ENCODE measurements at places on chromosomes 3 and 15.

DNA sequence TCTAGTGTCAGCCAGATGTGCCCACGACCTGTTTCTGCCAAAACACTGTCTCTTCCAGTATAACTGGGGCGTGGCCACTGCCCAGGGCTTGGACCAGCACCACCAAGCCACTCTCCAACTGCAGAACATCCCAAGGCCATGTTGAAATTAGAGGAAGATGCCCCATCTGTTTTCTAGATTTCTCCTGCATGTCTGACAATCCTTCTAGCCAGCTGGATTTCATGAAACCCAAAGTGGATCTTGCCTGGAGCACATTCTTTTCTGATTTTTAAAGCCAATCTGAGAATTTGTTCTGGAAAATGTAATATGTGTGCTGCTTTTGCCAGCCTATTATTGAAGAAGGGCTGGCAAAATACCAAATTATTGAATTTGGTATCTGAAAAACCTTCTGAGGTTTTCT is 182.5 kb downstream of the SLCO3A1 start:
- DNase-seq, result no peak

DNA sequence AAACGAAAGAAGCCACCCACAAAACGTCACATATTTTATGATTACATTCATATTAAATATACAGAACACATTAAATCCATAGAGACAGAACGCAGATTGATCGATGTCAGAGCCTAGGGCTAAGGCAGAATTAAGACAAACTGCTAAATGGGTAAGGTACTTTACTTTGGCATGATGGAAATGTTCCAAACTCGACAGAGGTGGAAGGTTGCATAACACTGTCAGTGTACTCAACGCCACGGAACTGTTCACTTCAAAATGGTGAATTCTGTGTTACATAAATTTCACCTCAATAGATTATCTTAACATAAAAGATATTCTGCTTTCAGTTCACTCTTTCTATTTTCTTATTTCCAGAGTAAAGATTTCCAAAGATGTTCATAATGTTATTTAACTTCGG is 158.4 kb downstream of the TBC1D5 start:
- no peak for DNase-seq

DNA sequence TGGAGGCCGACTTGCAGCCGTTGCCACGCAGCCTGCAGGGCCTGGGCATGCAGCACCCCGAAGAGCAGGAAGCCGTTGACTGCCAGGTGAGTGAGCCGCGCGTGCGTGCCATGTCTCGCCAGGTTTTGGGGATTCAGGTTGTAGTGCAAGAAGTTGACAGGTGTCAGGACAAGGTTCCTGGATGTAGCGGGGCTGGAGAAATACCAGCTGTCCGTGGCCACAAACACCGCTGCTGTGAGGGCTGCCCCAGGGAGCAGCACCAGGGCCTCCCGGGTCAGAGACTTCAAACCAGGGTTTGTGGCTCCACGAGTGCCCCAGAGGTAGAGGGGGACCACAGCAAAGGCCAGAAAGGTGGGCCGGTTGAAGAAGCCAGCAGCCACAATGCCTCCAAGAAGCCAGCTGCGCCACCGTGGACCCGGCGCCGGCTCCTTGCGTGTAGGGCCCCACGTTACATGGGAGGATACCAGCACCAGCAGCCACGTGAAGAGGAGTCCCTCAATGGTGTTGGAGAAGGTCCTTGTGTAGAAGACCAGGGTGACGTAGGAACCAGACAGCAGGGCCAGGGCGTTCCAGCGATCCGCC is 5.6 kb upstream of the NCBP2 start:
- no peak for DNase-seq

GRCh38 chr3:112751564-112752512 is 94.8 kb downstream of the CD200R1L start:
- DNase-seq, result no peak

DNA sequence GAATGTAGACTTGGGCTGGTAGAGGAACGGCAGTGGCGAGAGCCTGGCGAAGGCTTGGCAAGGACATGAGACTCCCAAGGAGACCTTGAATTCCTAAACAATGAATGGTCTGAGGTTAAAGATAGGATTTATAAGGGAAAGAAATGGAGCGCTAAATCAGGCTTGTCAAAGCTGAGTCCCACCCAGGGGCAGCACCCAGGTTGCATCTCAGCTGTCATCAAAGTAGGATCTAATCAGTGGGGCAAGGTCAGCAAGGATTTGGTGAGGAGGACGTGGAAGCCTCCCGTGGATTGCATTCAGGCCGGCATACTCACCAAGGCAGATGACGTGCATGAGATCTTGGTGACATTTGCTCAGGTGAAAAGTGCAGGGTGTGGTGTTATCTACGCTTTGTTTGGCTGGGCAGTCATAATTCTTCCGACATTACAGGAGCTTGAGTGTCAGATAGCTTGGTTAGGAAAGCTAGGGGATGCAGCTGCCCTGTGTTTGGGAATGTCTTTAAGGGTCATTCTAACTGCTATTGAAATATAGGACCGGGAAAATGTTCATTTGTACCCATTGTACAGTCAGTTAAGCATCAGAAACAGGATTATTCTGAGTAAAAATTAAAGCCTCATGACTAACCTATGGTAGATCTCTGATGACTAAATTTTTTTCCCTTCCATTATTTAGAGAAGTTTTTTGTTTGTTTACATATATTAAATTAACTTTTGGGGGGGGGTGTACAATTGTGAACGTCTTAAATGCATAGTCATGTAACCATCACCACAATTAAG is 99.4 kb upstream of the TSC22D2 start:
- no peak for DNase-seq

DNA sequence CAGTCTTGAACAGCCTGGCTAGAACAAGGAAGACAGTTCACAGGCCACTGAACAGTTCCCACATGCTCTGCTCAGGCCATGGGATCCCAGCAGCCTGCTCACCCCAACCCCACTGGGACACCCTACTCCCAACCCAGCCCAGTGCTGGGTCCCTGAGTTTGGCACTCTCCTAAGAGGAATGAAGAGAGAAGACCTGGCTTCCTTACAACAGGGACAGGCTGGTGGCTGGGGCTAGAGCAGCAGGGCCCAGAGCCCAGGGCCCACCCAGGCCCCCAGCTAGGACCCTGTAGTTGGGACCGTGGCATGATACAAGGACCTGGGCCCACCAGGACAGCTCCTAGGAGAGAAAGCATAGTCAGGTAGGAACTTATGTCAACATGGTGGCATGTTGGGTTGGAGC is 43.4 kb downstream of the SEMA3G start:
- no peak for DNase-seq

- DNase-seq, result no peak
These were observed 215.5 kb downstream of the NR1D2 start for GRCh38 chr3:24160424-24161095.

DNA sequence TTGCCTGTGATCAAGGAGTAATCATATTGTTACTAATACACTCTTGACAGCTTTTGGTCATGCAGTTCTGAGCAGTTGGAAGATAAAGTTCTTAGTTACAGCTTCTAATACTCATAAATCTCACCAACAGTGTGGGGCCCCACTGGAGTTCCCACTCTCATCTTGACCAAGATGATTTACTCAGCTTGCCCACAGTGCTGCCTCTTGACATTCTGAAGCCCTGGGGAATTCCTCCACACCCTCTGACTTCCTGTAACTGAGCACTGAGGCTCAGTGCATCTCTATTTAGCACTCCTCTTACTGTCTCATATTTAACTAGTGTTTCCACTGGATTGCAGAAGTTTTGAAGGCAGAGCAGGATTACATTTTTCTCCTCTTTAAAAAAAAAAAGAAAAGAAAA is 1.9 kb upstream of the ARL6IP5 start:
- peak; percentile 67 for DNase-seq

- no peak for DNase-seq
These were observed 30.3 kb downstream of the HCLS1 start for GRCh38 chr3:121630355-121630754.

- no peak for DNase-seq
These were observed 23.3 kb downstream of the ANAPC13 start for GRCh38 chr3:134462331-134462941.

DNA sequence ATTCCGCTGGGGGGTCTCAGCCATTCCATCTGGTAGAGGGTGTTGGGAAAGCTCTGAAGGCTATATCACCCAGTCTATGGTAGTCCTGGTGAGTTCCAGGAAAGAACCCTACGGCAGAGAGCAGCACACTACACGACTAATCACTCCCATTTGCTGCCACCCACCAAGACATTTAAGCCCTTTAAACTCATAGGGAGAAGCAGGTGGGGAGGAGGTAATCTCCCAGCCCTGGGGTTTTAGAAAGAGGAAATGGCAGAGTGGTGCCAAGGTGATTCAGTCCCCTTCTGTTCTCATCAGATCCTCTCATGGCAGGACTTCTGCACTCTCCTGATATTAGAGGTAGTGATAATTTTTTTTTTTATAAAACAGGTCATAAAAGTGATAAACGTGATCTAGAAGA is 10.6 kb upstream of the VWA5B2 start:
- no peak for DNase-seq

DNA sequence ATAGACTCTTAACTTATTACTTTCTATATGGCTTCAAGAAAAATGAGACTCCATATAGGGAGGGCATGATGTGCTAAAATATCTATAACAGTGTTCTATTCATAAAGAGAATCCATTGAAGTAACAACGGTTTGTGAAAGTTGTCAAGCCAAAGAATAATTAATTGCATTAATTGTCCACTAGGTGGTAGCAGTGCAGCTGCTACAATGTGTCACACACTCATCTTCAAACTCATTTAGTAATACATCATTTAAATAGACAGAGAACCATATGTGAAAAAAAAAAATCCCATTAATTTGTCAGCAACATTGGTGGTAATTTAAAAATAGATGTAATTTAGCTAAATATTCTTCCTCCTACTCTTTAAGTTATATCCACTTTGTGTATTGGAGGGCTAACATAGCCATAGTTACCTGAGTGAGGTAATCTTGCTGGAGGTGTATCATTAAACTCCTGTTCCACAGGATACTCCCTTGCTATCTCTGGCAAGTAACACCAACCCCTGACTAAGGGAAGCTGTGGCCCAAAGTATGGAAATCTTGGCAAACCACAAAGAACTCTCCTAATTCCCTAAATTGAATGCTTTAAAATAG is 3.7 kb upstream of the CPA3 start:
- no peak for DNase-seq

DNA sequence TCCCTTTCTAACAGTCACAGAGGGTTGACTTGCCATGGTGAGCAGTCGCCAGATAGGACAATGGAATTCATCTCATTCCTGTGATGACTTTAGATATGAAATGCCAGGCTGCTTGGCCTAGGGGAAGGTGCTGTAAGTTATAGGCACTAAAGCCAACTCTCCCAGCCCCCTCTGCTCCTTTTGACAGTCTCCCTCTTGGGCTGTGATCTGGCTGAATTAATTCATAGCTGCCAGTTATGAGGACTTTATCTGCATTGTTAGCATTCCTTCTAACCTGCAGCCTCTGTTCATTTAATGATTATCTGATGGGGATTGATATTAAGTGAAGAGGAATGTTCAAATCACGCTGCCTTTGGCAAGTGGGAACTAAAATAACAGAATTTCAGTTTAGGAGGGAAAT is 427.1 kb upstream of the RASGRP1 start:
- no peak for DNase-seq

DNA sequence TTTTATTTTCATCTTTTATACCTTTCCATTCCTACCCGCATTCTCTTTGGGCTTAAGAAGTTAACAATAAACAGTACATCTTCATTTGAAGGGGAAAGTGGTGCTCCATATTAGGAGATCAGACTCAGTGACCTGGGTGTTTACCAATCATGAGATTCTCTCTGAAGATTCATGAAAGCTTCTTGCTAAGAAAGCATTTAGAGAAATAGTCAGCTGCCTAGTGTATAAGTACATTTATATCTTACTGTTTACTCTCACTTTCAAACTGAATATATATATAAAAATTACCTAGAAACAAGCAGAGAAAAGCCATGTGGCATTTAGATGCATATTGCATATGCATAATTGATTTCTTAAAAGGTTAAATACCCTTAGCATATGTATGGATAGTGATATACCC is 100.5 kb downstream of the KCNH8 start:
- no peak for DNase-seq

DNA sequence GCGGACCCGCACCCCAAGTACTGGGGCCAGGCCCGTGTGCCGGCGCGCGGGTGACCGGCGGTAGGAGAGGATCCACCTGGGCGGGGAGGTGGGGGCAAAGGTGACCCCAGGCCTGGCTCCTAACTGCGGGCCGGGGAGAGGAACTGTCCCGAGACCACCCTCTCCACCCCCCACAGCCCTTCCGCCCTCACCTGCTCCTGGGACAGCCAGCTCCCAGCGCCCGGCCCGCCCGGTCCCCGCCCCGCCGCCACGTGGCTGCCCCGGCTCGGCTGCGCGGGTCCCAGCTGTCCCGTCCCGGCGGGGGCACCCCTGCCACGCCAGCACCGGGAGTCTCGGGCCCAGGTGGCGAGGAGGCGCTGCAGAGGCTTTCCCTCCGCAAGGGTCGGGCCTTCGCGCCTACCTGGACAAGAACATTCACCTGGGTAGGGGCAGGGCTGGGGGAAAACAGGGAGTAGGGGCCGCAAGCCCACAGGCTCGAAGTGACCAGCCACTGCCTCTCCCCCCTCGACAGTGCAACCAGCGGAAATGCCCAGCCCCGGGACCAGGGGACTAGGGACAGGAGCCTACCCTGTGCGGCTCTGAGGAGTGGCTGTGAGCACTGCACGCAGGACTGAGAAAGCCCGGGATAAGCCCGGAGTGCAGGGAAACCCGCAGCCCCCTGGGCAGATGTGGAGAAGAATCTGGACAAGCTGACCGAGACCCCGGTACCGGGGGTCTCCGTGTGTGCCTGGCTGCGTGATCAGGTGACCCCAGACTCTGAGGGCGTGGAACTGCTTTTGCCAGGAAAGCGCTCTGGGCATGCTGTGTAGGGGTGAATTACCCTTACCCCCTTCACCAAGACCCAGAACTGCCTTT is at the start of gene SLC12A8:
Gene SLC12A8, minus strand, starts transcription at position 240 of the 855 bp plus-strand sequence. CDS start 1,399 bp downstream, outside the sequence.
- DNase-seq, result no peak

All from stimulated activated CD4-positive, alpha-beta T cell treated with anti-CD3 and anti-CD28 coated beads, Interleukin-2, amount 100 ng/mL, for 4 hours (primary cell).